NCI-H2107 (cell line): ENCODE measurements at places on chromosomes 5 and 9.

DNA sequence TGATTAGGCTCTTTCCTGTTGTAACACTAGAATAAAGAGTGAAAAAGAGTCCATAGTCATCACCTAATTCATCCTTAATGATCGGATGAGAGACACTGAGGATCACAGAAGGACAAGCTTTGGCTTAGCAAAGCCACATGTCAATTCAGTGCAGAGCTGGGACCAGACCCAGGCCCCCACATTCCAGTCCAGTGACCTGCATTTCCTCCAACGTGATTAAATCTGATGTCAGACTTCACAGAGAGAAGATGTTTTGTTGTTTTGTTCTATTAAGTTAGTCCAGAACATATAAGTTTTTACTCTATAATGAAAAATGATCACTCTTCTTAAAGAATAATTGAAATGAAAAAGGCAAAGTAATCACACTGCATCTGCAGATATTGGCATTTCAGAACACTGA is 377.9 kb upstream of the PAPPA start:
- DNase-seq = no peak

DNA sequence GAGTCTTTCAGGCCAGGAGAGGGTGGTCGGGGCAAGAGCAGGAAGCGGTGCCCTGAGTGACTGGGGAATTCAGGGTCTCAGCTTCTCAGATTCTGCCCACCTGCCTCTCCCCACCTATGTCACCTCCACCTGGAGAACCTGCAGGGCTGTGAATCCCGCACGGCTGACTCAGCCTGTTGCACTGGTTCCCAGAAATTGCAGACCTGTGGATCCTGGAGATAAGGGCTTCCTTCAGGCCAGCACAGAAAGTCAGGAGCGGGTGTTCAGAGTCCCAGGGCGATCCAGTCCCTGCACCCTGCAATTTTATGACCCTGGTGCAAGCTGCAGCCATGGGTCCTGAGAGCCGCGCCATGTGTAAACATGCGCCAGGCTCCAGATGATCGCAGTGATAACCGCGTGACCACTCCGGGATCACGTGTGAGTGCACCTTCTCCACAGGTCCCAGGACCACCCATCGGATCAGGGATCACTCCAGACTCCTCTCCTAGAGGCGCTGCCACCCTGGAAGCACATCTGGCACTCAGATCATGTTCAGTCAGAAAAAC is 17.8 kb downstream of the IRX4 start:
- no peak for DNase-seq

- no peak for DNase-seq
Measured at GRCh38 chr5:11181940-11182339, 420.9 kb upstream of the DAP start.

- no peak for DNase-seq
Measured at GRCh38 chr9:32954642-32955041, 46.8 kb downstream of the APTX start.

DNA sequence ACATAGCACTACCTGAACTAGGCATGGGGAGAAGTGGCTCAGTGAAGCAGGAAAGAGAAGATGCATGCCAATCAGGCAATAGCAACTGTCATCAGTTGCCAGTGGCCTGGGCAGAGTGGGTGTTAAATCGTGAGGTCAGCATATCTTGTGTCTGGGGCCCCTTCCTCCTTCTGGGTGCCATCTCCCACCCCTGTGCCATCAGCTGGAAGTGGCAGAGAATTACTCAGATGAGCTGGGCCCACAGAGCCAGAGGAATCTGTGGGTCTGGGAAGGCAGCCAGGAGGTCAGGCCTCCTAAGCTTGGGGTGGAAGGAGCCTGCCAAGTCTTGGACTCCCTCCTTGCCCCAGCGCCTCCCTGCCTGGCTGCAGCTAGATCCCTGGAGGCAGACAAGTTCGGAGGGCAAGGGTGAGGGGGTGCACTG is 66.5 kb downstream of the GALNT12 start:
- no peak for DNase-seq
